ENCODE measurements at places on chromosomes 12 and 14. TPM values are rescaled to one million over a fixed set of nuclear protein-coding genes. Genes with fewer than 3 reads are reported as not detected.

The PPFIA2 gene
- total RNA-seq = 5.2 TPM

The RTL1 gene
- total RNA-seq = not detected

The APOLD1 gene
- total RNA-seq = 127 TPM

The CIROP gene
- total RNA-seq = not detected

The OR4L1 gene
- not detected for total RNA-seq

The TCL1B gene
- not detected for total RNA-seq

The C14orf180 gene
- total RNA-seq = 1.7 TPM

The CLECL1 gene
- not detected for total RNA-seq

The SLC6A12 gene
- not detected for total RNA-seq

The PLEKHH1 gene
- total RNA-seq = 2.5 TPM

The LRCOL1 gene
- total RNA-seq = not detected

The NTS gene
- total RNA-seq = 2.5 TPM

The GPR137C gene
- 0.74 TPM for total RNA-seq

The NR1H4 gene
- not detected for total RNA-seq

The SMOC1 gene
- 9.8 TPM for total RNA-seq

The DPY19L2 gene
- 9.6 TPM for total RNA-seq

All from vagina (tissue), 2 donors.